ENCODE measurements at places on chromosomes 11 and 22. TPM values are rescaled to one million over a fixed set of nuclear protein-coding genes. Genes with fewer than 3 reads are reported as not detected.

Gene CPT1B
- total RNA-seq = 3.9 TPM

DNA sequence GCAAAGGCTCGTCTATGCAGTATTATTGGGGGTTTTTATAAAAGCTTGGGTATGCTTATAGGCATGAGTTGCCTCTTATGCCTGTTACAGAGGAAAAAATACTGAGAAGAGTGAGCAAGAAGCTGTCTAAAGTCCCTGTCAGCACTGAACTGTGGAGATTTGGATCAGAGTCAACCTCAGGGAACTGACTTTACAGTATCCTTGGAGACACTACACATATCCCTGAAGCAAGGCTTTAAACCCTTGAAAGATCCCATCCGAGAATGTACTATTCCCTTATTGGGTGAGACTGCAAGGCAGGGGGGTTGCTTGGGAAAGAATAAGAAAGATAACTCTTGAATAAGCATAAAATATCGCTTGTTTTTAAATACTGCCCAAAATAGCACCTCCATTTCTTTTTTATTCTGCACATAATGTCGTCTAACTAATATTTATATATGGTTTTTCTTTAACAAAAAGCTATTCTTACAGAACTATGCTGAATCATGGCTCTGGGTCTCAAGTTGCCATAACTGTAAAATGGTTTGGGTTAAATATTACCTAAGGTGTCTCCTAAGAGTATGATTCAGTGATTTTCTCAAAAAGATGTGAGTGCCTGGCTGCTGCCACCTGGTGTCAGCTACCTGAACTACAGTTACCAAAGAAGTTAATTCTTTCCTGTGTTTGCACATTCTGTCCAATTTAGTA is 1062.8 kb downstream of the DLG2 start:
- DNase-seq = peak; percentile 44

DNA sequence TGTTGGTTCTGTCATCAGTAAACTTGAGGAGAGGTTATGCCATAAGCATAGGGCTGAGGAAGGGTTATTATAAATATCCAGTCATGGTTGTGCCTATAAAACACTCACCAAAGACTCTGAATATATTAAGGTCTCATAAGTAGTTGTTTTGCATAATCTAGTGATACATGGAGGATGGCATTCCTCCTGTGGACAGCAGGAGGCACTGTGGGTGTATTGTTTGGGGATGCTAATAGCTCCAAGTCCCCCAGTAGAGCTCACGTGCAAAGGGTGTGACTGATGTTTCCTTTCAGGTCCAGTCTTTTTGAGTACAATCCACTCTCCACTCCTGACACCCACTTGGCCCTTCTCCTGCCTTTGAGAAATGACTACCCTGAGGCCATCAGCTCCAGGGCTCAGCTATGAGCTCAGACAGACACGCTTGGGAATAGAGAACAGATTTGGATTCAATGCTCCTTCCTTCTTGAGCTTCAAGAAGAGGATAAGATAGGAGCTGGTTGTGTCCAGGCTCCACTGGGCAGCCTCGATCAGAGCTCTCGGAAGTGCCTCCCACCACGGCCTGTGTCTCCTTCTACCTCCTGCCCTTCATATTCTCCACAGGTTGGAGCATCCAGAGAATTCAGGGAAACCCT is 85.2 kb upstream of the IGLL5 start:
- no peak for DNase-seq

- DNase-seq = no peak
Measured at GRCh38 chr11:16169956-16170847, 186.1 kb downstream of the SOX6 start.

DNA sequence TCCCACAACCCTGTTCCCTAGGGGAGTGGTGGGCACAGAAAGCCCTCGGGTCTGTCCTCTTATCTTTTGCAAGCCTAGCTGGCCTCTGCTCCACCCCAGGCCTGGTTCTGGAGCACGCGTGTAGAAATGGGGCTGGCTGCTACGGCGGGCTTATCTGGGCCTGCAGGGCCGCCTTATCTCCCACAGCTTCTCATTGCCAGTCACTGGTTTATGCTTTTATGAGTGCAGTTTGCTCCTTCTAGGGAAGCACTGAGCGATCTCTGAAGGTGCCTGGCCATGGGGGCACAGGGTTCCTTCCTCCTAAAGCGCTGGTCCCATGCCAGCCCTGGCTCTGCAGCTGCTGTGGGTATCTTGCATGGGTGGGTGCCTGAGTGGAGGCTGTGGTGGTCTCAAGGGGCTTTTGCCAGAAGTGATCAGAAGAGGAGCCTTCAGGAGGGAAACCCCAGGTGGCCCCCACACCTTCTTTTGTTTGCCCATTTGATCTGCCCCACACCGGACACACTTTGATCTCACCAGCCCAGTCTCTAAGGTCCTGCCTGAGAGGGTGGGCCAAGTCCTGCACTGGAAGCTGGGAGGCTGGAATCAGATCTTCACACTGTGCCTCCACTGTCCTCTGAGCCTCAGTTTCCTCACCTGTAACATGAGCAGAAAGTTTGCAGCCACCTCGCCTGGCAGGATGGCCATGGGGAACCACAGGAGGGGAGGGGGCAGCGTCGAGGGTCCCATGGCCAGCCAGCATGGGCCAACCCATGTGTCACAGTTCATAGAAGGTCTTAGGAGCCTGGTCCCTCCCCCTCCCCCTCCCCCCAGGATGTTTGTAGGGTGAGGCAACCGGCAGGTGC is 86.6 kb upstream of the FGF3 start:
- no peak for DNase-seq

Data from fibroblast of villous mesenchyme (primary cell).